DMS 273 treated with DMSO at 0.1 percent for 48 hours (cell line): ENCODE measurements at places on chromosomes 6 and 20.
A peak's percentile ranks its signal among the peaks of the same experiment; 100 is the strongest.

- DNase-seq, result no peak
Measured at GRCh38 chr6:130176378-130176777, 46.4 kb downstream of the SAMD3 start.

GRCh38 chr6:123055256-123055655 lies 59.2 kb downstream of the CLVS2 start:
- DNase-seq, result no peak

DNA sequence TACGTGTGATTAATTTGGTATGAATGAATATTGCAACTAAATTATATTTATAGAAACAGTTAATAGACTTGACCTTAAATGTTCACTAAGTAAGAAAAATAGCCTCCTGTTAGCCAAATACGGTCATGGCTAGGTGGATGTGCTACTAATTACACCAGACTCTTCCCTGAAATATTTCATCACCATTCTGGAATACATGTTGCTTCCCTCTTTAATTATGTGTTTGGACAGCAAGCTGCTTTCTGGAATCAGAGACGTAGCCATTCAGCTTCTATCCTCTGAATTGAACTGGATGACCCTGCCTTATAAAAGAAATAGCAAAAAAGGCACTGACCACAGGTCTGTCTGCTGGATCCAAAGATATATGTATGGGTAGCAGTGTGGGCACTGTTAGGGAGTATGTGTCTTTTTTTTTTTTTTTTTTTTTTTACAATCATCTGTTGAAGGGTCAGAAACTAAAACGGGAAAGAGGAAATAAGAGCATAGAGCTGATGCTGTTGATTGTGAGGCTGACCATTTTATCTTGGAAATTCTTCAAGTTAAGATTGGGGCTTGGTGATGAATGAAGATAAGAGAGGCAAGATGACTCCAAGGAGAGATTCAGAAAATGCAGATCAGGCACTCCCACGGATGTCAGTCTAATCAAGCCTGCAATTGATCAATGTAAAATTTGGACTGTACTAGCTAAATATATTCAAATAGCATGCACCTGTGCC lies 283.2 kb upstream of the HSF2 start:
- no peak for DNase-seq

DNA sequence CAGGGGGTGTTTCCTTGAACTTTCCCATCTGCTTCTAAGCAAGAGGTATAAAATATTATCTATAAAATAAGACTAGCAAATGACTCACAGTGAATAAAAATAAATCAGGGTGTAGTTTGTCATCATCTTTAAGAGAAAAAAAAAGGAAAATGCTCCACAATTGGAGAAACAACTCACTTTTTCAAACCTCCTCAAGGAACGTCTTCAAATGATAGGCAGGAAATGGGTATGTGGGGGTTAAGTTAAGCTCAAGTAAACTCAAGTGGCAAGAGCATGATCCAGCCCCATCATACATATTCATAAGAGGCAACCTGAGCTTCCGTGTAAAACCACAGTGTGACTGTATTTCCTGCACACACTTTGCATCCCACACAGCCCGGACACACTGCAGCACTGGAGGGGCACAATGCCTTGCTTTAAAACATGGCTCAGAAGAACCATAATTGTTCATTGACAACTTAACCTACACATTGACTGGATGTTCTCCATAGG lies 58.5 kb upstream of the CEP85L start:
- DNase-seq, result peak; percentile 86

DNA sequence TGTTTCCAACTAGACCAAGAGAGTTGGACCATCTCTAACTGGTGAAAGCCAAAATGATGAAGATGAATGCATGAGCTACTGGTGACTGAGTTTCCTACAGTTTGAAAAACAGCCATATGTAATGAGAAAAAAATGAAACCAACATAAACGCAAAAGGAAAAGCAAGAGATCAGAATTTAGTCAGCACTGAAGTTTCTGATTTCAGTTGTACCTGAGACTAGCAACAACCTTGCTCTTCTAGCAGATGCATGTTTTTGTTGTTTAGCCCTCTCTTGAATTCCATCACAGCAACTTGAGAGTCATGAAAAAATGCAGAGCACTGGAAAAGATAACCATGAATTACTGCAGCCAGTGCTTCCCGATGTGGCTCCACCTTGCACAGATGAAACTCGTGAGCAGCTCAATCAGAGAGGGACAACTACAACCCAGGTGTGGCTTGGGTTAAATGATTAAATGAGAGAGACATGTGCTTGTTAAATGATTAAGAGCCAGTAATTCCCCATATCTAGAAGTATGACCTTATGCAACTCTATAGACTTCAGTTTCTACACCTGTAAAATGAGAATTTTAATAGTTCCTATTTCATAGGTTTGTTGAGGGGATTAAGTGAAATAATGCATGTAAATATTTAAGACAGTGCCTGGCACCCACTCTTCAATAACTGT lies 104.8 kb downstream of the ELOVL4 start:
- no peak for DNase-seq

DNA sequence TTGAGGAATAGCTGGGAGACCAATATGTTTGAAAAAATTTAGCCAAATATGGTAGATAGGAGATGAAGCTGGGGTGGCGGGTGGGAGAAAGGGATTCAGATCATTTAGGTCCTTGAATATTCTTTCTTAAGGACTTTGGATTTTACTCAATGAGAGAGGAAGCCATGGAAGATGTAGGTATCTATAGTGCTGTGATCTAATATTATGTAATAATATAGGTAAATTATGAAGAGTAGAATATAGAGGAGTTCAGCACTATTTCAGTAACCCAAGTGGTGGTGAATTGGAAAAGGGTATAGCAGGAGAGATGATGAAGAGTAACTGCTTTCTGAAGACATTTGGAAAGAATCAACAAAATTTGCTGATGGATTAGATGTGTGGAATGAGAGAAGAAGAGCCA lies 417.6 kb downstream of the UTRN start:
- DNase-seq, result no peak

DNA sequence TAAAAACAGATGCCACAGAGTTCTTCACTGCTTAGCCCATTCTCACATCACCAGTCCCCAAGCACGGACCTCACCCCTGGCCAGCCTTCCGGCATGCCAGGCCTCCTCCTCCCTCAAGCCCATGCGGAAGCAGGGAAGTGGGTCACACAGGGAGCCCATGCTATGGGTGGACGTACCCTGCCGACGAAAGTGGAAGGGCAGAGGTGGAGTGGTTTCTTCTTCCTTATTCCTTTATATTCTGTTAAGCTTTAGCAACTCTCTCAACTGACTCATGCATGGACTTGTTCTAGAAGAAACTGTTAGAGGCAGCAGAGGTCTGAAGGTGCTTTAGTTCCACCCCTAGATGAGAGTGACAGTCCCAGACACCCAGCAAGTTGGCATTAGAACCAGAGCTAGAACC lies 118.6 kb downstream of the LY86 start:
- no peak for DNase-seq

GRCh38 chr20:46169245-46170171 lies 51.4 kb downstream of the CD40 start:
- DNase-seq, result no peak

GRCh38 chr6:105560611-105561066 lies 157.8 kb upstream of the PREP start:
- DNase-seq, result no peak

DNA sequence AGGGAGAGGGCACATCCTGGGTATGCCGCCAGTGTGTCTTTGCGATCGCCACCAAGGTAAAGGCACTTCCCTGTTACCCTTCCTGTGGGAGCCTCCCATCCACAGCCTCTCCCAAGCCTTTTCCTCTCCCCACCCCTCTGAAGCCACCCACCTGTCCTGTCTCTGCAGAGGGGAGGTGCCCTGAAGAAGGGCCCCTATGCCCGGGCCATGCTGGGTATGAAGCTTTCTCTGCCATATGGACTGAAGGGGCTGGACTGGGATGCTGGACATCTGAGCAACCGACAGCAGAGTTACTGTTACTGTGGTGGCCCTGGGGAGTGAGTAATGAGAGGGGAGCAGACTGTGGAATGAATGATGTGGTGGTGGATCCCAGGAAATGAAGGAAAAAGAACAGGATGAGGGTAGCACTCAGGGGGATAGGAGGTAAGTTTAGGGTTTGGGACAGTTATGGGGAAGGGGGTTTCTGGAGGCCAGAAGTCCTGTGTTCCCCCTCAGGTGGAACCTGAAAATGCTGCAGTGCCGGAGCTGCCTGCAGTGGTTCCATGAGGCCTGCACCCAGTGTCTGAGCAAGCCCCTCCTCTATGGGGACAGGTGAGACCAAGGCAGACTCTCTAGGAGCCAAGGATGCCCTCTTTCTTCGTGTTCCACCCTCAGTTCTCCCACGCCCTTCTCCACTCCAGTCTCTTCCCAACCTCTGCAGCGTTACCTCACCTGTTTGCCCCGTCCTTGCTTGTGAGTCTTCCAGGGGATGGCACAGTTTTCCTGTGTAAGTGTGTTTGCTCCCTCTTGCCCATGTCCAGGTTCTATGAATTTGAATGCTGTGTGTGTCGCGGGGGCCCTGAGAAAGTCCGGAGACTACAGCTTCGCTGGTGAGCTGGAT lies 2.7 kb downstream of the PHF1 start:
- DNase-seq, result no peak

- DNase-seq, result no peak
Measured at GRCh38 chr20:37354210-37355195, 8.6 kb downstream of the SRC start.

DNA sequence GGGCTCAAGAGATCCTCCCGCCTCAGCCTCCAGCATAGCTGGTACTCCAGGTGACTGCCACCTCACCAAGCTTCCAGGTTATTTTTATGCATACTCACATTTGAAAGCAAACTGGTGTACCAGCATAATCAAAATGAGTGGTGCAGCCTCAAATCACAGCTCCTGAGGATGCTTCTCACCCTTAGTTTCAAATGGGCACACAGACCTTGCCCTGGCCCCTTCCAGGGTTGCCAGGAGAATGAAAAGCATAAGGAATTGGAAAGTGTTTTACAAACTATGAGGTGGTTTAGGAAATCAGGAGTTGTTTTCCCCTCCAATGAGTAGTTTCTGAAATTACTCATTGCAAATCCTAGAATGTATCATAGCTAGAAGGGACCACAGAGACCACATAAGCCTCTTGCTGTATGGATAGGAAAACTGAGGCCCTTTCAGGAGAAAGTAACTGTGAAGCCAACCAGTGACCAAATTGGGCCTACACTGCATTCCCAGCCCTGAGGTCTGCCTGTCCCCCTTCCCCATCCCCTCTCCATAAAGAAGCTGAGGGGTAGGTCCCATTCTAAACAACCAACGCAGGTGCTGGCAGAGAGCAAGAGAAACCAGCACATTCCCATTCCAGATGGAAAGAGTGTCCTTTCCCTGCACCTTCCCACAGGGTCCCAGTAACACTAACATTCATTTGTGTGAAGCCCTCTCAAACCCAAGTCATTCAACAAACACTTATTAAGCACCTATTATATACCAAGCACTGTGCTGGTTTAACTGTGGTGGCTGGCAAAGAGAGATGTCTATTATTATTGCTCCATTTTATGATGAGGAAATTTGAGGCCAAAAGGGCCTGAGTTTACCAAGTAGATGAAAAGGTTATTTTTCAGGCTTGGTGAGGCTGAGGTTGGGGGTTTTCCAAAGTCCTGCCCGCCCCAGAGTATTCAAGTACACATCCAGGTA lies 2.1 kb upstream of the E2F1 start:
- no peak for DNase-seq

DNA sequence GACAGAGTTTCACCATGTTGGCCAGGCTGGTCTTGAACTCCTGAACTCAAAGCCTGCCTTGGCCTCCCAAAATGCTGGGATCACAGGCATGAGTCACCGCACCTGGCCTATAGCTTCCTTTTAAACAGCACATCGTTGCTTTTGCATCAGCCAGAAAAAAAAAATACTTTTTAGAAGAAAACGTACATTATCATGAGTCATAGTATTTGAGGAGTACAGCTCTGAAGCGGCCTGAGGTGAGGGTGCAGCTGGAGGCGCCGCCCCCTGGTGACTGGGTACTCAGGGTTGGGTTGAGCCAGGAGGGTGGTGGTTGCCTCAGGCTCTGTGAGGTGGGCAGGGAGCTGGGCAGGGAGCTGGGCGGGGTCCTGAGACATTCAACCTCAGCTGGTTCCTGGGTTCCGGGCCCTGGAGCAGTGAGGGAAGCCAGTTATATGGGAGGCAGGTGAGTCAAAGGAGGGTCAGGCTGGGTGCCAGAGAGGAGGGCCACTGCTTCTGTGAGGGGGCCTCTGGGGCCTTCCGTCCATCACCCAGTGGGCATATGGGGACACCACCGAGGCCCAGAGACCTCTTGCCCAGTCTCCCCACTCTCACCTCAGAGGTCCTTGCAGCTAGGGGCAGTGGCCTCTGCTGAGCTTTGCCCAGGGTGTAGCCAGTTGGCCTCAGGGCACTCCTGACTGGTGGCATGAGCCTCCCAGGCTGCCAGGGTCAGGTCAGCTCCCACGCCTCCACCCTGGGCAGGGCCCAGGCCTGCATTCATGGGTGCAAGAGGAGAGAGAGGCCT lies 11.7 kb upstream of the ID1 start:
- no peak for DNase-seq

- DNase-seq, result peak; percentile 42
Measured at GRCh38 chr20:24587384-24588046, 118.1 kb downstream of the SYNDIG1 start.

DNA sequence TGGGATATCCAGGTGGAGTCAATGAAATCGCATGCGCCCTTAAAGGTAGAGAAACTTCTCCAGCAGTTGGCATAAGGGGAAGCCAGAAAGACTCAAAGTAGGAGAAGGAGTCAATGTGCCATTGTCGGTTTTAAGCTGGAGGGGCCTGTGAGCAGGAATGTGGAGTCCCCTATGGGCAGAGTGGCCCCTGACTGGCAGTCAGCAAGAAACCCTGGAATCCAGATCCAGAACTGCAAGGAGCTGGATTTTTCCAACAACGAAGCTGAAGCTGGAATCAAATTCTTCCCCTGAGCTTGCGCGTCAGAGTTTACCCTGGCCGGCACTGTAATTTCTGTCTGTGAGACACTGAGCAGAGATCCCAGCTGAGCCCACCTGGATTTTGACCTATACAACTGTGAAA lies 315.0 kb downstream of the DHX35 start:
- no peak for DNase-seq

- no peak for DNase-seq
Measured at GRCh38 chr6:31919624-31920303, 7.8 kb upstream of the C2 start.

- no peak for DNase-seq
Measured at GRCh38 chr6:69106511-69106910, 471.4 kb downstream of the ADGRB3 start.

- no peak for DNase-seq
Measured at GRCh38 chr6:111573131-111573883, 32.4 kb downstream of the TRAF3IP2 start.
